ENCODE measurements at places on chromosomes 16 and 17.

DNA sequence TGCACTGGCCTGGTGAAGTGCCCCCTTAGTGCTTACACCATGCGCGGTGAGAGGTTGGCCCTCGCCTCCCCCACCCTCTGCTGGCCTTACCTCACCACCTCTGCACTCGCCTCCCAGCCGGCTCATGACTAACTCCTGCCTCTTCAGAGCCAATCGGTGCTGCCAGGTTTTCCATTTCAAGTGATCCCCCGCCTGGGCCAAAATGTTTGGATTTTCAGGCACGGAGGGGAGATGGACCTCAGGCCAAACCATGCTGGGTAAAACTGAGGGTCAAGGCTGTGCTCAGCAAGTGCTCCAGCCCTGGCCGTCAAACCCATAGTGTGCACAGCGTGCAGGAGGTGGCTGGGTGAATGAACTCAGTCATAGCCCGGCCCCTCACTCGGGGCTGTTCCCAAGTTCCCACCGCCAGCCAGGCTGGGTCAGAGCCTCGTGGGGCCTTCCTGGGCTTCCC lies 175.4 kb downstream of the SEC14L1 start:
- no peak for DNase-seq

DNA sequence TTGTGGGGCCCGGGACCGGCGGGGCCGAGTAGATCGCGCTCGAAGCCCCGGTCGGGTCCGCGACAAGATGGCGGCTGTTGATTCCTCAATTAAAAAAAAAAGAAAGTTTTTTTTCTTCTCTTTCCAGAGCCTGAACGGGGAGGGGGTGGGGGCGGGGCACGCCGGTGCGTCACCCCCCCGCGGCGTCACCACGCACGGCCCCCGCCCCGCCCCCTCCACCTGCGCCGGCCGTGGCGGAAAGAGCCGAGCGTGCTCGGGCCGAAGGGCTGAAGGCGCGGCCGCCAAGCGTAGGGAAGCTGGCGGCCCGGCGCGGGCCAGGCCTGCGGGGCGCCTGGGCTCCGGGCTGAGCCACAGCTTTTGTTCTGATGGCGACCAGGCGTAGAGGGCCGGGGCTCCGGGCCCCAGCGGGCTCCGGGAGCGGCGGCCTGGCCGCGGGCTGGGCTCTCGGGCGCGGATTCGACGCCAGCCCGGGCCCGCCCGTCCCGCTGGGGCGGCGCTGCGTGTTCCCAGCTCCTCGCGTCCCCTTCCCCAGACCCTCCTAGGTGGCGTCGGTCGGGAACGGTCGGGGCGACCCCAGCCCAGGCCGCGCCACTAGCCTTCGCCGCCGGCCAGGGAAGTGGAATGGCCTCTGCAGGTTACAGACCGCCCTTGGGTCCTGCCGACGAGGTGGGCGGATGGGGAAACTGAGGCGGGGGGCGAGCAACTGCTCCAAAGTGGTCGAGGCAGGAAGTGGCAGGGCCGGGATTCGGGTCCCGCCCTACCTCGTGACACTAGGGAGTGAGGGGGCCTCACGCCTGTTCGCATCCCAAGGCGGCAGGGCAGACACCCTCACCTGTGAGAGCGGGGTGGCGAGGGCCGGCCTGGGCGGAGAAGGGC lies at the start of gene CREBBP:
TSS of gene CREBBP (minus strand) at position 91 of the 876 bp plus-strand sequence. CDS start 797 bp downstream, outside the sequence.
- DNase-seq, result peak; percentile 70

GRCh38 chr17:72141336-72141735 lies 20.5 kb downstream of the SOX9 start:
- DNase-seq, result no peak

- DNase-seq, result no peak
Measured at GRCh38 chr17:74832421-74832820, 27.3 kb downstream of the GRIN2C start.

DNA sequence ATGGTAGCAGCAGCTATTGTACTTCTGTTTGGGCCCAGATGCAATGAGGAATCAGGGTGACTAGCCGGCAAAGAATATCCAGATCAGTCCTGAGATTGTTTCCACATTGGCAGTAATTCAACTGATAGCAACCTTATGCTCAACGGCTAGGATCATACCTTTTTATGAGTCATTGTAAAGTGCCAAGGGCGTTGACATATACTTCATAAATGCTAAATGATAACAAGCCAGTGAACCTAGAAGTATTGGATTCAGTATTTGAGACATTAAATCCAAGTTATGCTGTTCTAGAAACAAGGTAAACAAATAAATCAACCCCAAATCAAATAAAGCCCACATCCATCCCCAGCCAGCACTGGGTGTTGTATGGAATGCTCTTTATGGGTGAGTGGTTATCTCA lies 207.1 kb upstream of the ZFHX3 start:
- DNase-seq, result no peak

- DNase-seq, result peak; percentile 71
Measured at GRCh38 chr17:19346351-19347255, 15.9 kb downstream of the B9D1 start.

GRCh38 chr17:42247734-42248133 lies 28.5 kb downstream of the STAT5B start:
- DNase-seq, result no peak

GRCh38 chr16:85613604-85614337 lies 649 bp downstream of the GSE1 start:
- DNase-seq, result peak; percentile 41

DNA sequence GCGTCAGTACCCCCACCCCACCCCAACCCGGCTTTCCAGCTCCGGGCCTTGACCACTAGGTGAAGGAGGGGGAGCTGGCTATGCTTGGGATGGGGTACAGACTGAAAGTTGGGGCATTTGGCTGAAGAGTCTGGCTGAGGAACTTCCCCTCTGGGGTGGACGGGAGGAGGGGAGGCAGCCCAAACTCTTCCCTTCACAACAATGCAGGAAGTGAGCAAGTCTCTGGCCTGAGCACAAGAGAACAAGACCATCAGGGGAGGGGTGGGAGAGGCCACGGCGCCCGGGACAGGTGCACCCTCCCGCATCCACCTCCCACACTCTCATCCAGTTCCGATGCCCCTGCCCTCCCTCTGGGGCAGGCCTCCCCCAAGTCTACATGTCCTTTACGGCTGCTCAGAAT lies 5.6 kb downstream of the USH1G start:
- no peak for DNase-seq

GRCh38 chr17:47946929-47947397 lies 5.6 kb downstream of the PNPO start:
- peak; percentile 53 for DNase-seq

- no peak for DNase-seq
Measured at GRCh38 chr17:57560319-57560705, 184.8 kb downstream of the CCDC182 start.

DNA sequence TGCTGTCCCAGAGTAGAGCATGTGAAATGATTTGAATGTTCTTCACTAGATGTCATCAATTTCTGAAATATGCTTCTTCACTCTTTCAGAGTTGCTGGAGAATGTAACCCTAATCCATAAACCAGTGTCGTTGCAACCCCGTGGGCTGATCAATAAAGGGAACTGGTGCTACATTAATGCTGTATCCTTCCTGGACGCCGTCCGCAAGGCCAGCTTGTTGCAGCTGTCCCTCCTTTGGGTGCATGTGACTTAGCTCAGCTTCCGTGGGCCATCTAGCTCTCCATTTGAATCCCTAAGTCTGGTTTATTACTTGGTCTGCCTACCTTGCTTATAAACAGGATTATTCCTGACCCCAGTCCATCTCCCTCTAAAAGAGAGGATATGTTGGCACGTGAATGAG lies 58.8 kb downstream of the USP10 start:
- no peak for DNase-seq

DNA sequence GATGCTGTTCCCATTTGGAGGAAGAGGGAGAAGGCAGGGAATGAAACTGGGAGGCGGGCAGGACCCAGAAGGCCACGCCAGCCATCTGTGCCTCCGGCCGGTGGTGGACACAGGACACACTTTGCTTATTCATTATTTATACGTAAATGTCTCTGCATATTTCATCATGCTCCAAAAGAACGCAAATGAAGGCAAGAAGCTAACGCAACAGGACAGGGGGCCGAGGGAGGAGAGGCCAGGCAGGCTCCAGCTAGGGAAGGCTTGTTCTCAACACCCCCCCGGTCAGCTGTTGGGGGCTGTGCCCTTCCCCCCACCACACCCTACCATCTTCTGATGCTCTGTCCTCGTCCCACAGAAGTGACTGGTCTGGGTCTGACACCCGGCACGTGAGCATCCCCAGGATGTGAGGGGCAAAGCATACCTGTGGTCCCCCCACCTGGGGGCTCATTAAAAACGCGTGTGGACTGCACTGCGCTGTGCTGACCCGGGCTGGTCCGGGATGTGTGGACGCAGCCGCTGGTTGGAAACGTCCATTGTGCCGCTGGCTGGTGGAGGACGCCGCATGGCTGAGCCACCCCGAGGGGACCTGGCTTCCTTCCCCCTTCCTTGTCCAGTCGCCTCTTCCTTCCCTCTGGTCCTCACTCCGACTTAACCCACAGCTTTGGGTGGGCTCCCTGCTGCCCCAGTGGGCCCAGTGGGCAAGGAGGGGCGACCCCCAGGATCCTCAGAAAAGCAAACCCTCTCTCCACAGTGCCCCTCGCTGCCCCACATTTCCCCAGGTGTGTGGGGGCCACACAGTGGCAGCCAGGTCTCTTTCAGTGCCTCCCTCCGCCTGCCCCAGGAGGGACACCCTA lies 46.4 kb upstream of the ENPP7 start:
- DNase-seq, result no peak

DNA sequence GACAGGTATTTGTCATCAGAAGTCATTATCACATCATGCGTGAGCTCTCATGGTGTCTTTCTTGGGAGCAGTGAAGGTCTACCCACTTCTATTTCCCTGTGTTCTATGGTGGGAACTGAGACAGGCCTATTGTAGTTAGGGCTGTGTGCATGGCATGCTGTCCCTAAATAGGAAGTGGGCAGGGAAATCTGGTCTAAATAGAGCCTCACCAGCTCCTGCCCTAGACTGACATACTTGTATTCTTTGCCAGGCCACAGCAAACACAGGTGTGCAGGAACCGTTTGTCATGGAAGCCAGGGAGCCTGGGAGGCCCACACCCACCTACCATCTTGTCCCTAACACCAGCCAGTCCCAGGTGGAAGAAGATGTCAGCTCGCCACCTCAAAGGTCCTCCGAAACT lies 10.1 kb downstream of the SLC7A6 start:
- DNase-seq, result no peak

DNA sequence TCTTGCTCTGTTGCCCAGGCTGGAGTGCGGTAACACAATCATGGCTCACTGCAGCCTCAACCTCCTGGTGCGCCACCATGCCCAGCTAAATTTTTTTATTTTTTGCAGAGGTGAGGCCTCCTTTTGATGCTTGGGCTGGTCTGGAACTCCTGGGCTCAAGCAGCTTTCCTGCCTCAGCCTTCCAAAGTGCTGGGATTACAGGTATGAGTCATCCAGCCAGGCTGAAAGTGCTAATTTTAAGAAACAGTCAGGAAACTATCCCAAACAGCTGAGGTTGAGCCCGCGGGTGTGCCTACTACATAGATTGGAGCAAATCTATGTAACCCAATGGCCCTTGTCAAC lies 738 bp upstream of the XPO6 start:
- no peak for DNase-seq
